Right ventricle myocardium inferior (tissue), 1 donor: ENCODE measurements at places on chromosomes 12 and 14. TPM values are rescaled to one million over a fixed set of nuclear protein-coding genes. Genes with fewer than 3 reads are reported as not detected.

The ALDH1L2 gene
- 2.7 TPM for total RNA-seq

The NAV3 gene
- 2.6 TPM for total RNA-seq

The RDH5 gene
- total RNA-seq, result 12.9 TPM

The YEATS4 gene
- 11.4 TPM for total RNA-seq

The AQP5 gene
- total RNA-seq, result 0.81 TPM

The TAS2R8 gene
- not detected for total RNA-seq

The KRT71 gene
- total RNA-seq, result not detected

The C12orf56 gene
- not detected for total RNA-seq

The NKX2-1 gene
- not detected for total RNA-seq

The MMP17 gene
- 0.73 TPM for total RNA-seq

The ADCY4 gene
- total RNA-seq, result 27.3 TPM

The TAS2R14 gene
- 0.38 TPM for total RNA-seq

The RNASE1 gene
- 373 TPM for total RNA-seq

The KIF5A gene
- total RNA-seq, result 0.05 TPM

The RPS6KA5 gene
- 10.6 TPM for total RNA-seq

The CLEC7A gene
- 3.1 TPM for total RNA-seq

The NT5DC3 gene
- 3.1 TPM for total RNA-seq

The GPRC5D gene
- not detected for total RNA-seq

The FGF23 gene
- not detected for total RNA-seq
